ENCODE measurements at places on chromosomes 4 and X. TPM values are rescaled to one million over a fixed set of nuclear protein-coding genes. Genes with fewer than 3 reads are reported as not detected.
A peak's percentile ranks its signal among the peaks of the same experiment; 100 is the strongest.

GAGE12F gene
- 2.3 TPM for total RNA-seq

GUCY1A1 gene
- total RNA-seq, result 49.8 TPM

DNA sequence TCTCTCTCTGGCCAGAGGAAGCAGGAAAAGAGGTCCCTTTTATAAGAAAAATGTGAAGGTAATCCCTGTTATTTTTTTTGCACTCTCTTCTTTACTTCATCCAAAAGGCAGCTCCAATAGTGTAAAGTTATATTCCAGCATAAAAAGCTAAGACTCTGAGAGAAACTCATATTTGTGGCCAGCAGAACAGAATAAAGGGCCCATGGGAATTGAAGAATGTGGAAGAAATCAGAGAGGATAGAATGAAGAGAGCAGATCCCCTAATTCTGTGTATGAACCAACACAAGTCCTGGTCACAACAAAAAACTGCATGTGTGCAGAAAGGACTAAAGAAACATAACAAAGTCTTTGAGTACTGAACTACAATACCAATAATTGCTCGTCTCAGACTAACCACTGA is 22.3 kb downstream of the RPS6KA6 start:
- DNase-seq, result no peak

MED28 gene
- 17.2 TPM for total RNA-seq

GAB3 gene
- 12.8 TPM for total RNA-seq

DNA sequence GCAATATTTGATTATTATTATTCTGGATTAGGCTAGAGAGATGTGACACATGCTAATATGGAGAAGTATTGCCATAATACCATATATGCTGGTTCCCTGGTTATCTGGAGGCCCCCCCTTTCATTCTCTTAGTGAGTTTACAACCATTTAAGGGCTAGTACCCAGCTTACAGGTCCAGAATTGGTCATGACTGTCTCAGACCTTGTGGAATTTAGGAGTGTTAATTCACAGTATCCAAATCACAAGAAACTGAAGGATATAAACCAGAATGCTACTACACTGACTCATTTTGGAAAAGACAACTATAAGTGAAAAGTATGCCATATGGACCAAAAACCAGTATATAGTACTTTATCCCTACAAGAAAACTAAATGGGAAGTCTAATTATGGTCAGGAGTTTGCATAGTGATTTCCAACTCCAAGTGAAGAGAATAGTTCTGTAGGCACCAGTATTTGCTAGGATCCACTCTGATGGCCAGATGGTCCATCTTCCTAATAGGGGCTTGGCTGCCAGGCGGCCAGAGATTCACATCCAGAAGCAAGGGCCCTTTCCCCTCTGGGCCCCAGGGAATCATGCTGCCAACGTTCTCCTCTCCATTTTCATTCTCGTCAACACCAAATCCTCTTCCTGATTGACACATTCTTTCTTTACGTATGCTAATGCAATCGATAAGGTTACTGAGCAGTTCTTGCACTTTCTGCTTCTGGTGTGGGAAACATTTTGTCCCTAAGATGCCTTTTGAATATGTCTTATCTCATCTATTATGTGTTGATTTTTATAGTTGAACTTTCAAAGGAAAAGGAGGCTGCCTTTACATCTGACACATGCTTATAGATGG is 123.6 kb downstream of the SHROOM3 start:
- DNase-seq, result no peak

DNA sequence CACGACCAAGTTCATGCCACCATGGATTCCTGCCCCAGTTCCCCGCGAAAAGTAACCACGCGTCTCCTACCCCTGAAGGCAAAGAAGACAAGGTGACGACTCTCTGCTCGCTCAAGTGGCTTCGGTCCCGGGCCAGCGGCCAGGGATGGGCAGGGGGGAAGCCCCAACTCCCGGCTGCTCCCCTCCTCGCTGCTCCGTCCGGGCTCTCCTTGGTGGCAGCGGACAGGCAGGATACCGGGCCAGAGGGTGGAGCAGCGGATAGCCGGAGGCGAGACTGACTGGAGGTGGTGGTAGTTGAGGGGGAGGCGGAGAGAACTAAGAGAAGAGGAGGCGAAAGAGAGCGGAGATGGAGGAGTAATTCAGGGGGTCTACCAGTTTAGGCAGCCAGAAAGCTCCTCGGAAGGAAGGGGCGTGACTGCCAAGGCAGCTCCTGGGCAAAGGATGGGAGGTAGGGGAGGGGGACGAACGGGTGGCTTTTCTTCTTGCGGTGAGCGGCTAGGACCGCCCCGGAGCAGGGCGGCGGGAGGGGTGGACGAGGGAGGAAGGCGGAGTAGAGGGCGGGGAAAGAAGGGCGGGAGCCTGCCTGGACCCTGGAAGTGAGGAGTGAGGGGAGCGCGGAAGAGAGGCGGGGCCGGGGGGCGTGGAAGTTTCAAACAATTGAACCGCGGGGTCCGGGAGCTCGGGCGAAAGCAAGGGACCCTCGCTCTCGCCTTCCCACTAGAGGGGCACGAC is at the start of gene AMOT:
Gene AMOT (minus strand): TSS at position 450 of the 732 bp plus-strand sequence. CDS start 17,705 bp downstream, outside the sequence.
- DNase-seq, result peak; percentile 79

DNA sequence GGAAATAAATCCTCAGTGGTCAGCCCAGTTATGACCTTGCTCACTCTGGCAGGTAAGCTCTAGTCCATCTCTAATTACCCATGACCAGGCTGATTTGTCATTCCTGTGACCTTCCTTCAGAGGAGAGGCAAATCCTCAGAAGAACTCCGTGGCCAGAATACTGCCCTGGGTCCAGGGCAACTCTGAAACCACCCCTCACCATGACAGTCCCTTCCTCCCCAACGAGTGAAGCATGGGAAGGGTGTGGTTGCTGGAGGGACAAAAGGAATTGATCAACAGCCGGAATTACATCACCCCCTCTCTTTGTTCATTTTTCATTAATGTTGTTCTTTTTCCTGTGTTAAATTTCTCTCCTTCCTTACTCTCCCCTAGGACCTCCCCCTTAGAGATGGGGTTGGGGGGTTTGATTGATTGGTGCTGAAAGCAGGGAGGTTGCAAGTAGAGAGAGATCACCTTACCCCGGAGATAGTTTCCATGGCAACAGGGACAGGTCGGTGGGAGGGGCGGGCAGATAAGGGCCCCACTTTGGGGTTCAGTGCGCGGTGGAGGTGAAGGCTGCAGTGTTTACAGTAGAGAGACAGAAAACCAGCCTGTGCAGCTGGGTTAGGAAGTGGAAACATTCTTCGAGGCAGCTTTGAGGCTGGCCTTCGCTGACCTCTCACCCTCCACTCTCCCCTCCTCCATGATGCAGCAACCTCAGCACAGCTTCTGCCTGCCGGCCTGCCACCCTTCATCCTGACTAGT is 647.4 kb downstream of the BCOR start:
- DNase-seq, result no peak
